Type B pancreatic cell (in vitro differentiated cells): ENCODE measurements at places on chromosomes 16 and 17.
A peak's percentile ranks its signal among the peaks of the same experiment; 100 is the strongest.

- DNase-seq: no peak
Observed at GRCh38 chr17:80782536-80783427, 208.9 kb upstream of the CHMP6 start.

DNA sequence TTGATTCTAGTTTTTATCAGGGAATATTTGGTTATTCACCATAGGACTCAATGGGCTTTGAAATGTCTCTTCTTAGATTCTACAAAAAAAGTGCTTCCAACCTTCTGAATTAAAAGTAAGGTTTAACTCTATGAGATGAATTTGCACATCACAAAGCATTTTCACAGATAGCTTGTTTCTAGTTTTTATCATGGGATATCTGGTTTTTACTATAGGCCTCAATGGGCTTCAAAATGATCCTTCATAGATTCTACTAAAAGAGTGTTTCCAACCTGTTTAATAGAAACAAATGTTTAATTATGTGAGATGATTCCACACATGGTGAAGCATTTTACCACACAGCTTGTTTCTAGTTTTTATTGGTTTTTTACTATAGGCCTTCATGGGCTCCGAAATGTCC lies 560.7 kb downstream of the KCNJ18 start:
- DNase-seq: no peak

DNA sequence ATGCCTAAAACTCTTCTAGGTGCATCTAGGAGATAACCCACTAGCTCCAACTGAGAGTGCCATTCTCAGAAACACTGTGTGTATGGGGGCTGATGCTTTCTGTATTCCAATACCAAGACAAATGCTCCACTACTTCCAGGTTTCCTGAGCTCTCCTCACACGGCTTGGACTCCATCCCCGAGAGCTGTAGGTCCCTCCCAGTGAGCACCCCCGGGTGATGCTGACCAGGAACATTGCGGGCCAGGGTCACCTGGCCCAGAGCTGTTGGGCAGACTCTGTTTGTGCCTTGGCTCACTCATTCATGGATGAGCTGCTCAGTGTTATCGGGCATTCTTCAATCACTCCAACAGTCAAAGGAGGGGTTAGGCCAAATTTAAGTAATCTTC lies 7.0 kb downstream of the CUEDC1 start:
- DNase-seq: no peak

DNA sequence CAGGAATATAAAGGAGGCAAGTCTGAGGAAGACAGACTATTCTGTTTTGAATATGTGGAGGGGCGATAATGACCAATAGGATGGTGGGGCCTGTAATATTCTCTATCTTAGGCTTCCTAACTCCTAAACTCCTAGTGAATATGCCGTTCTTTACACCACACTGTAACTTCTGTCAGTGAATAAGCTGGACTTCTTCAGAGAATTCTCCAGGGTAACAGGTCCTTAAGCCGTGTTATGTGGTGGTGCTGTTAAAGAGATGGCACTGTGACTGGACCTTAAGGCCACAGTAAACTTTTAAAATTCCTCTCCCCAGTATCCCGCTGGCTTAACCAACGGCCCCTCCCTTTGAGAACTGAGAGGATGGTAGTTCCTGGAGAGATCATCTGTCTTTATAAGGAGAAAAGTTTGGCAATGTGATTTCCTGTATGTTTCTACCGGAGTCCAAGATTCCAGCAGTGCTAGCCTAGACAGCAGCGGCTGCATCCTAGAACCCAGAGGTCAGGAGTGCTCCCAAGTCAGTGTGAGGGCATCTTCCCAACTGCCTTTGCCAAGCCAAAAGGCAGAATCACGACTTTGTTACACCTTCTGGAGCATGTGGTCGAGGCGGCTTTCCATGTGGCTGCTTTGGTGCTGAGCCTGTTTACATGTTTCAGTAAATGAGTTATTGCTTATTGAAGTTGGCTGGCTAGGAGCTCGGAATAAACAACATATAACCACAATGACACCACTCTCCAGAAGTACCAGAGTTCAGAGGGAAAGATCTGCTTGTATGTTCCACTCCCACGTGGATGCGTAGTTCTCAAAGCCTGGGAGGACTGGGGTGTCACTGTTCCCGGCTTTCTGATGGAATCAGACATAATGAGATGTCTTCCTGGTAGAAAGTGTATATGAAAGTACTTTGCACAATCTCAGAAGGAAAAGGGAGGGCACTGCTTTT lies 41.0 kb downstream of the TUBD1 start:
- no peak for DNase-seq

DNA sequence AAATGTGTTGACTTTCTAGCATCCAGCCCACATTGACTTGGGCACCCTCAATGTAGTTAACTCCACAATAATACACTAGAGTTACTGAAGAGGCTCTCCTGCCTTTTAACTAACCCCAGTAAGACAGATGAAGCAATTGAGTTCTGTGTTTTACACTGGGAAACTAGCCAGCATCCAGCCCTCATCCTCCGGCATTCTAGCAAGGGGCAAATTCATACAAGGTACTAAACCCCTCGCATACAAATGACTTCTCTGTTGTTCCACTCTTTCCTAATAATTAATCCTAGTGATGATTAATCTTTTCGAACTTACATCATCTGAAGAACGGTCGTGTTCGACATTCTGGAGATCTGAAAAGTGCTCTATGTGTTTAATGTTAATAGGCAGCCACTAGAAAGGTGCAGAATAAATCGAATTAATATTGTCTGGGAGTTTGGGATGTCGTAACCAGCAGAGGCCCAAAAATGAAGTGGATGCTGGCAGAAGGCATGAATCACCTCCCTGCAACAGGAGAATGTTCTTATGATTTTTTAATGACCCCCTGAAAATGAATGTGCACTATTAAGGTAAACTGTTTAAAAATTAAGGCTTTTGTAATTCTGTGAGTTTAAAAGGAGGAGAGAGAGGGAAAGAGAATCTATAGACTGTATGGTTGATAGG lies 249.4 kb downstream of the SNX29 start:
- no peak for DNase-seq

- DNase-seq: no peak
Observed at GRCh38 chr17:57447990-57448758, 191.9 kb downstream of the MSI2 start.

- no peak for DNase-seq
Observed at GRCh38 chr17:80663781-80664206, 119.2 kb downstream of the RPTOR start.

DNA sequence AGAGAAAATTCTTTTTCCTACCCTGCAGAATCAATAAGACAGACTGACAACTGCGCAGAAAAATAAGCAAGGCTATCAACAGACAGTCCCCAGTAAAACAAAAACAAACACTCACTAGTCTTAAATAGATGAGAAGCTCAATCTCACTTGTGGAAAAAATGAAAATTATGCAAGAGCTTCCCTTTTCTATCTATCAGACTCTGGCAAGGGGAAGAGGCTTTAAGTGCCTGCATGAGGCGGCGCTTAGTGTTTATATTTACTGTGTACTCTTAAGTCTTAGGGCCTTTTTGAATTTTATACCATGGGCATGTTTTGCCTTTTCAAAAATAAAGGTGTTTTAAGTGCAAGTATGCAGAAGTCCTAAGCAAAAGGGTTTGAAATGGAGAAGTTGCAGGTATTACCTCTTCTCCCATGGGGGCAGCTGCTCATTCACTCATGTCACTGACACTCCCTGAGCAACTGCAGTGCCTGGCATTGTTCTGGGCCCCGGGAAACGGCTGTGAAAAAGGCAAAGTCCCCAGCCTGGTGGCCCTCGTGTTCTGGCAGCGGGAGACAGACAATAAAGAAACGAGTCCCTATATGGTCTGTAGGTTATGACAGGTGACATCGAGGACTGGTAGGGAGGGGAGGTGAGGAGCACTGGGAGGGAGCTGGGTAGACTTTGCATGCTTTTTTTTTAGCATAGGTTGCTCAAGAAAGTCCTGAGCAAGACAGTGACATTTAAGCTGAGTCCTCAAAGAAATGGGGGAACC lies 35.2 kb downstream of the HSBP1 start:
- DNase-seq: no peak

- DNase-seq: no peak
Observed at GRCh38 chr17:81520021-81520901, 7.7 kb upstream of the ACTG1 start.

- DNase-seq: no peak
Observed at GRCh38 chr17:45651145-45651709, 132.9 kb upstream of the CRHR1 start.

DNA sequence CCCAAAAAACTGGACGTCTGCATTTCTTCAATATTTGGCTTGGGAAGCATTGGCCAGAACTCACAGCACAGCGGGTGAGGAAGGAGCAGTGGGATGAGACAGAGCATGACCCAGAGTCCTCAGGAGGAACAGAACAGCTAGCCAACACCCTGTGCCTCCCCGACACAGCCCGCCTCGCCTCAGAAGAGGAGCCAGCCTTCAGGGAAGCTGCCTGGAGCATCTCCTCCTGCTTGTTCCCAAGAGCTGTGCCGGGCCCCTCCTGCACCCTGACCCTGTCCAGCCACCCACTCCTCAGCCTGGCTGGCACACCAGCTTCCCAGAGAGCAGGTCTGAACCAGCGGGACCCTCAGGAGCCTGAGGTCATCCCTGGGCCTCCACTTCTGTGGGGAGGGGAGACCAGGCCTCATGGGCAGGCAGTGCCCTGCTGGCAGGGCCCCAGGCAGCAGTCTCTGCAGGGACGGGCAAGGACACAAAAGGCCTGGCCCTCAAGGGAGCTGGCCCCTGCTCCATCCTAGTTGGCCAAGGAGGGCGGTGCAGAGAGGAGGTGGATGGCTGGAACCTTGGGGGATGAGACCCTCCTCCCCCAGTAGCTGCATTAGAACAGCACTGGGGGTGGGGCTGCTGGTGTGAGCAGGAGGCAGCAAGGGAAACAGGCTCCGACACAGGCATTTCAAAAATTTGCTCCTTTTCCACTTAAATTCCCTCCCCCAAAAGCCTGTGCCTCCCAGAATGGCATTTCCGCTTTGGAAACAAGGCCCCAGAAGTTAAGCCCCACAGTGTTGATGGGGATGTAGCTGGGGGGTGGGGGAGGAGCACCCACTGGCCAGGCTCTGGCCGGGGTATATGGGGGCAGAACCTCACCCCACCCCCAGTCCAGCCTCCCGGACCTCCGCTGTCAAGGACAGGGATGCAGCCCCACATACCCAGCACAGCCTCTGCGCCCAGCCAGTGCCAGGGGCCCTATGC lies 1.8 kb upstream of the BCAR1 start:
- DNase-seq: no peak

GRCh38 chr17:81251094-81251708 lies 12.1 kb downstream of the NDUFAF8 start:
- no peak for DNase-seq

DNA sequence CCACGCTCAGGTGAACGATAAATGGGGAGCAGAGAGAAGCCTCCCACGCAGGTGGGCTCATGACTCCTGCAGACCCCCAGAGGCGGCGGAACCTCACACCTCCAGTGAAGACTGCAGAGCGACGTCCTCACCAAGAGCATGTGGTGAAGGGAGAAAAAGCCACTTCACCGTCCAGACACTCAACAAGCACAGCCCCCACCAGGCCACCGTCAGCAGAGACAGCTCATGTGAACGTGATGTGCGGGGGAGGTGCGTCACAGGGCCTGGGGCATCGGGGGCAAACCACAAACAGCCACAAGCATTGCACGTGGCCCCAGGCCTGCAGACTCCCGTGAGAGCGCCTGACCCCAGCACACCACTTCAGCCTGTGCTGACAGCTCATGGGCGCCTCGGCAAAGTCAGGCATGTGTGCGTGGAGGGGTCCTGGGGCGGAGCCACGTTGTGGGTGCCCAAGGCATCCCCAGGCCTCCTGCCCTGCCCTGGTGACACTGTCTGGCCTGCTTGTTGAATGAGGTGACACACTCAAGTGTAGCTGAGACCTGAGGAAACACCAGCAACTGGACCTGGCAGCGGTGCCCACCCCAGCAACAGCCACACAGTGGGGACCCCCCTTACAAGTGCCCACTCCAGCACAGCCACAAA lies 19.0 kb downstream of the LMF1 start:
- no peak for DNase-seq

DNA sequence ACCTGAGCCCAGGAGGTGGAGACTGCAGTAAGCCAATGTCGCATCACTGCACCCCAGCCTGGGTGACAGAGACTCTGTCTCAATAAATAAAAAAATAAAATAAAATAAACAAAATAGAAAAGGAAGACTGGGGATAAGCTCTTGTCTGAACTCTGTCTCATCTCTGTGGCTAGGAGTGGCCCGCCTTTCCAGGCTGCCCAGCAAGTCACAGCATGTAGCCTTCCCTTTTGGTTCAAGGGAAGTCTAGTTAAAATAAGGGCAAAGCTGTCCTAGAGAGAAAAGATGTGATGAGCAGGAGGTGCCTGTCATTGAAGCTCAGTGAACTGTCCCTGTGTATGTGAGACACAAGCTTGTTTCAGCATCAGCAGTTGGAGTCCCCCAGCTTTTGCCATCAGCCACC lies 2.7 kb upstream of the GFAP start:
- DNase-seq: no peak

GRCh38 chr16:68037841-68038597 lies 14.9 kb downstream of the DUS2 start:
- no peak for DNase-seq

DNA sequence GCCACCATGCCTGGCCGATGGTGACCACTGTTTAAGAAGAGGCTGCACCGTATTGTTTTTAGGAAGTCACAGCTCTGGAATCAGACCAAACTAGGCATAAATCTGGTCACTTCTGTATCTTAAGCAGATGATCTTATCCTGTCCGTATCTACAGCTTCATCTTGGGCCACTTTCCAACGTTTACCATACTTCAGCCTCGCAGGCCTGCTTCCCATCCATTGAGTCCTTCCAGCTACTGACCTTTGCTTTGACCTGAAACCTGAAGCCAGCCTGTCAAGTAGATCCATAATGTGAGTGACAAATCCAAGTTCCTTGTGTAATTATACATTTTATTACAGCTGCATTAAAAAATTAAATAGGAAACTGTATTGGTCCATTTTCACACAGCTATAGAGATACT lies 1033.0 kb downstream of the CDH11 start:
- DNase-seq: no peak

GRCh38 chr17:77690271-77691161 lies 268.0 kb upstream of the TNRC6C start:
- DNase-seq: peak; percentile 61

DNA sequence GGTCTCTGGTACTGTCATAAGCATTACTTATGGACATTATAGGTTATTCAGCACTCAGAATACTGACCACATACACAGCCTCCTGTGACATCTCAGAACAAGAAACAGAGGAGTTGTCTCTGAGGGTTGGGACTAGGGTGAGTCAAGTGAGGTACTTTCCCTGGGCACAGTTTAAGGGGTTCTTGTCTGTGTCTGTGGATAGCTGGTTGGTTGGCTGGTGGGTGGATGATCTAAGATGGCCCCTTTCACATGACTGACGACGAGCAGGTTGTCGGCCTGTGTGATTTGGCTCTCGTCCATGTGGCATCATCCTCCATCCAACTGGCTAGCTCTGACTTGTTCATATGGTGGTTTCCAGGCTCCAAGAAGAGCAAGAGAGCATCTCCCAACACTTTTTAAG lies 163.9 kb downstream of the PRKCB start:
- no peak for DNase-seq

GRCh38 chr17:73265646-73266640 lies 4.3 kb upstream of the CPSF4L start:
- DNase-seq: no peak
